Esophagus squamous epithelium (tissue), 5 donors: ENCODE measurements at places on chromosomes 11 and 22.

DNA sequence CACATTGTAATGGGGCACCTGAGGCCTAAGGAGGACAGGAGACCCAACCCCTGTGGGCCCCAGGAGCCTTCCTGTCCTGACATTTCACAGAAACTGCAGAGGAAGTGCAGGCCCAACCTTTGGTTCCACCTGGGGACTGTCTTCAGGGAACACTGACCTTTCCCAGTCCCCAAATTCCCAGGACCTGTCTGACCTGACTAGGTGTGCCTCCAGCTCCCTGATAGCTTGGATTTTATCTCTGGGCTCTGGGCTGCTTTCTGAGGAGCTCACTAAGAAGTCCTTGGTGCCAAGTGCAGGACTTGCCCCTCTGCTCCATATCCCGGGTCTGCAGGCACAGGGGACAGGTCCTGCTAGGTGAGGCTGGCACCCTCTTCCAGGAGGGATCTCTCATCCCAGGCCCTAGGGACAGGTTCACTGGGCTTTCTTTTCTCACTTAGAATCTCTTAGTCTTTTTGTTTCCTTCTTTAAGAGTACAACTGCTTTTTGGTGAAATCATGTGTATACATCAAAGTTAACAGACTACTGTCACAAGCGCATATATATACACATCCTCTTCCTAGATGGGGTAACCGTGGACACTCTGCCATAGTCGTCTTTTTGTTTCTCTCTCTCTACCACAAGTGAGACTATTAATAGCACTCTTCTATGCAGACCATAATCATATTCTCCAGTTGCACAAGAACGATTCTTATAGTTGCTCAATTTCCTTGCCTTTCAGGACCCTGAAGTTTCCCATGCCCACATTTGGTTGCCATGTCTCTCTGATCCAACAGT is 72.0 kb upstream of the IGLL5 start:
- DNase-seq: no peak

DNA sequence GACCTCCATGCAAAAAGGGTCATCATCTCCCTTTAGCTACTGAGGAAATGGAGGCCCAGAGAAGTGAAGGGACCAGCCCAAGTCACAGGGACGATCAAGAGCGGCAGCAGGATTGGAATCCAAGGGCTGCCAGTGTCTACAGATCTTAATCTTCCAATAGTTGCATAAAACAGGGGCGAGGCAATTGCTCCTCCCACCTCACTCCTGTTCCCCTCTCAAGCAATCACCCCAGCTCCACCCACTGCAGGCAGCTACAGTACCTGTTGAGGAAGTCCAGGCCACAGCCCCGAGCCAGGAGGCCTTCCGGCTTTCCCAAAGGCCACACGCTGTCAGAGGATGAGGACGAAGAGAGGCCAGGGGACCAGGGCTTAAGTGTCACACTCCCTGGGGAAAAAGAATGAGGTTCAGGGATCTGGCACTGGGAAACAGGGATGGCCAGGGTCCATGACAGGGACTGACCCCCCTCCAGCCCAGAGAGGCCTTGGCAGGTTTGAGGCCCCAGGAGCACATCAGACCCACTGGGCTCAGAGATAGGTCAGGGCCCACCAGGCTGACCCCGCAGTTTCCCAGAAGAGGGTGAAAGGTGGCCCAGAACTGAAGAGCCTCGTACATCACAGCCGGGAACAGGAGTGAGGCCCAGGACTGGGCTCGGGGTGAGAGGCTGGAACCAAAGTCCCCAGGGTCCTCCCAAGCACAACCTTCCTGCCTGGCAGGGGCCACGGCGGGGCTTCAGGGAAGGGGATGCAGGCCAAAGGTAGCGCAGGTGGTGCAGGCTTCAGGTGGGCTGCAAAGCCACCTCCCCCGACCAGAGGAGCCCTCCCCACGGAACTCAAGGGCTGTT is 16.4 kb upstream of the MFNG start:
- no peak for DNase-seq

DNA sequence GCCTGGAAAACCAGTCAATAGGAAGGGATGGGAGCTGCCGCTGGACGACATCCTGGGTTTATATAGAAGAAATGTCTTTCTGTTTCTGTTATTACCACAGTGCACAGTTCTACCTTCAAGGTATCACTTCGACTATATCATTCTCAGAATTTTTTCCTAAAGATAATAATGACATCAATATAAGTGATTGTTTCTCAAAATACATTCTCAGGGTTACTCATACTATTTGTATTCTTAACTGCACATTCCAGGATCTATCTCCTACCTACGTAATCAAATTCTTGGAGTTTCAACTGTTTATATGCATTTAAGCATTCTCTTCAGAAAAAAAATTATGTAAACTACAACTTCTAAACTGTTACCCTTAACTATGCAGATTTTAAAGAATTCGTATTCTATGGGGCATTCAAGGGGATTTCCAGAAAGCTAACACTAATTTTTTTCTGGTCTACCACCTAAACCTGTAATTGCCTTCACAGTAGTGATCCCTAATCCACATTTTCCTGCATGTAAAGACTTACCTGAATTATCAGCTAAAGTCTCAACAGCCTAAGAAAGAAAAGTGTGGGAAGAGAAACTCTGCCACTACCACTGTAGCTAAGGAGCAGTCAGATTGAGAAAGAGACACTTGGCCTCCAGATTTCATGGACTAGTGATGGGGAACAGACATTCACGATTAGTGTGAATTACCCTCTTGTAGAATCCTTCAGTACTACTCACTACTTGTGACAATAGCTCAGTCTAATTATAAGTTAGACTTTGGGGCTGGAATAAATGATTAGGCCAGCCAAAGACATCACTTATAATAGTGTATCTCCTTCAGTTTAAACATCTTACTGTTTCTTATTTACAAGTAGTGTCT is at the start of gene OR51B5:
TSS of gene OR51B5 (minus strand) at position 51 of the 862 bp plus-strand sequence. CDS start at position 51, 0 bp downstream.
- DNase-seq: no peak

GRCh38 chr11:116657842-116658825 is 114.7 kb downstream of the BUD13 start:
- DNase-seq: no peak

DNA sequence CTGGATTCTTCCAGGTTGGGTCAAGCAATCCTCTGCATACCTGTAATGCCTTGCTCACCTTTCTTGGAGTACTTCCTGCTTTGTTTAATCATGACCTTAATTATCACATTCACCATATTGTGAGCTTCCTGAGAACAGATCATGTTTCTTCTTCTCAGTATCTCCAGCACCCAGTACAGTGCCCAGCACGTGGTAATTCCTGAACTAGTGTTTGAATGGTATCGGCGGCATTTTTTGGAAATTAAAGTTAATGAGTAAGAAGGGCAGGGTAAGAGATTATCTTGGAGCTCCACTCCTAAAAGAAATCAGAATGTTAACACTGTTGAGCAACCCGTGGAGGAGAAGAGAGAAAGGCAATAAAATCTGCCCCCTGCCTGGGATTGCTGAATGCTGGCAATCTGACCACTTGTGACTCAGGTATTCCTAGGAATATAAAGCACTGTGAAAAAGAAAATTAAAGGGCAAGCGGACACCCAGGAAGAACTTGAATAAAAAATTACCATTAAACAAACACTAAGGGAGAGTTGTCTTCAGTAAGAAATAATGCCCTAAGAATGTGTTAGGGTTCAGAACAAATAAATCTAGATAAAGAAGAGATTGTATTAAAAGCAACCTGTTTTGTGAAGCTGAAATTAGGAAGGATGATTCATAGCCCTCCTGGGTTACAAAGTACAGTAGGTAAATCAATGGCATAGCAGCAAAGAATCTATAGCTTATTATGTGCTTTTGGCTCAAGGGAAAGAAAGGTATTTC is 92.9 kb downstream of the PDHX start:
- no peak for DNase-seq

- no peak for DNase-seq
Measured at GRCh38 chr11:108340973-108341372, 118.1 kb downstream of the ATM start.

- no peak for DNase-seq
Measured at GRCh38 chr11:23897453-23898286, 599.2 kb upstream of the LUZP2 start.

- DNase-seq: no peak
Measured at GRCh38 chr11:102489186-102490145, 36.9 kb upstream of the TMEM123 start.

DNA sequence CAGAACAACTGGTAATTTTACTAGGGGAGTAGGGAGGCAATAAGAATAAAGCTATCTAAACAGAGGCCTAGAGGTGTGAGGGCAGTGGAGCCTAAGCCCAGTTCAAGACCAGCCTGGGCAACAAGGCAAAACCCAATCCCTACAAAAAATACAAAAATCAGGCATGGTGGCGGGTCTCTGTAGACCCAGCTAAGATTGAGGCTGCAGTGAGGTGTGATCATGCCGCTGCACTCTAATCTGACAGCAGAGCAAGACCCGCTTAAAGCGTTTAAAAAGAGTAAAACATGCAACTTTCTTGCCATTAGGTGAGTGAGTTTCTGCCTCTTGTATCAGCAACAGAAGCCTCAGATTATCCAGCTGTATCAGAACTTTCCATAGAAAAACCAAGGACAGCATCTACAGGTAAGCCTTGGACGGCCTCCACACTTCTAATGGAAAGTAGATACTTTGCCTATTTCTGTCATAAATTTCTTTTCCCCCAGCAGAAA is 12.1 kb downstream of the TAF1D start:
- DNase-seq: no peak

DNA sequence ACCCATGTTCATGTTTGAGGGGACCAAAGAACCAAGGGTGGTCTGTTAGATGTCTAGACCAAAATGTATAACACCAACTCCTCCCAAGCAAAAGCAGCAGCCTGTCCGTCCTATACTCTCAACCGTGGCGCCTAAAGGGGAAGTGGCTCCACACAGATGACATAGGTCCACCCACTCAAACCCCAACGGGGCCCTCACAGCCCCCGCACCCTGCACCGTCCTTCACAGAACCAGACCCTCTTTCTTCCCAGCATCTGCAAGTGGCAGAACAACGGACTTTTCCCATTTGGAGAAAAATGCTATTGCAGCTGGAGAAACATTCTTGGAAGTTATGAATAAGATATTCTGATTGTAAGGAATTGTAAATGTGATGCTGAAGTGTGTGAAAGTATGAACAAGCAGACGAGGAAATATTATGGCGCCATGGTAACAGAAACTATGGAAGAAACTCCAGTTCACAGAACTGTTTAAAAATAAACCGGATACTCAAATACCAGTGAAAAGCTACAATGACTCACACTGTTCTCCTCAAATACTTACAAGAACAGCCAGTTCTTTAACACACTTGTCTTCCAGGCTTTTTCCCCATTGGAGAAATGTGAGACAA is 76.5 kb upstream of the ARFGAP3 start:
- DNase-seq: no peak

GRCh38 chr11:121894581-121894980 is 221.4 kb downstream of the BLID start:
- DNase-seq: no peak

- DNase-seq: no peak
Measured at GRCh38 chr11:13271060-13271693, 6.4 kb upstream of the BMAL1 start.

DNA sequence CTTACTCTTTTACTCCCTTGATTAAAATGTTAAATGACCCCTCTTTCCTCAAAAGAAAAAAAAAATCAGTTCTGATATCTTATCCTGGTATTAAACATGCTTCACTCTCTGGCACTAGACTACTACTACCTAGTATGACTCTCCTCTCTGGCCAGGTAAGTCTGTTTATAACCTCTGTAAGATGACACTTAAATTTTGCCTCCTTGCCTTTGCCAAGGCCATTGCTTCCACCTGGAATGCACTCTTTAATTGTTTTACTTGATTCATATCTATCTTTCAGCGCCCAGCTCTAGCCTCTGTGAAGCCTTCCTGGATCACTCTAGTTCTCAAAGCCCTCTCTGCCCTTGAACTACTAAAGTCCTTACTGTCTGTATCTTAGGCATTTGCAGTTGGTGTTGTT is 170.4 kb downstream of the ETS1 start:
- no peak for DNase-seq

DNA sequence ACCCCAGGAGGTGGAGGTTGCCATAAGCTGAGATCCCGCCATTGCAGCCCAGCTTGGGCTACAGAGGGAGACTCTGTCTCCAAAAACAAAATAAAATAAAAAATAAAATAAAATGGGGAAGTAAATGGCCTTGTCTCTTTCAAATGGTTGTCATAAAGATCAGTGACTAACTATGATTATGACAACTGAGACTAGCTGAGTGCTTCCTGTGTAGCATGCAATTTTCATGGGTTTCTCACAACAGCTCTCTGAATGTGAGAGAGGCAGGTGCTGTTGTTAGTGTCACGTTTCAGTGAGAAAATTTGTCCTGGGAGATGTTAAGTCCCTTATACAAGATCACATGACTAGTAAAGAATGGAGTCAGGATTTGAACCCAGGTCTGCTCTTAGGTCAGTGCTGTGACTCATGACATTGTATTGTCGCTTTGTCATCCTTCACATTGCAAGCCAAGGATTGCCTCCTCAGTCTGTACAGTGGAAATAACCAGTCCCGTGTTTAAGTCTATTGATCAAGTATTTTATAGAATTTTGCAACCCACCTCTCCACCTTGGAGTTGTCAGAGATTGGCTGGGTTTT is 163.3 kb upstream of the CCDC90B start:
- DNase-seq: no peak

DNA sequence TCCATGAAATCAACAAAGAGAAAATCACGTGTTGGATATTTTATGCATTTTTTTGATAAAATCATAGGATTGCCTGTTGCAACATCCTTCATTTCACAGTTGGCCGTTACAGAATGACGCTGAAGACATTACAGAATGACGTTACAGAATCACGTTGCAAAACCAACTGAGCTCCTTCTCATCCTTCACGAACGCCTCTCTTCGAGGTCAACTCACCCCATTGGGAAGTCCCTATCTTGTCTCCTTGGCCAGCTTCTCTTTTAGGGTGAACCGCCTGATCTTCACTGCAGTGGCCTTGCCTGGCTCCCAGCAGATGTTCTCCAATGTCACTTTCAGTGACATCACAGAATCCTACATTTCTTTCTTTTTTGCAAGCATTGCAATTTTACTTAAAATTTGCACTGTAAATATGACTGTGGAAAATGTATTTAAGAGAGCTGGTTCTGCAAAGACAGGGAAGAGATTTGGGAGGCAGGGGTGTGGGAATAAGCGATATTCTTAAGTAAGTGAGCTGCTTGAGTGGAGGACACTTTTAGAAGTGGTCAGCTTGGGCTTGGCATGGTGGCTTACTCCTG is 5.1 kb downstream of the KRTAP5-7 start:
- DNase-seq: no peak

DNA sequence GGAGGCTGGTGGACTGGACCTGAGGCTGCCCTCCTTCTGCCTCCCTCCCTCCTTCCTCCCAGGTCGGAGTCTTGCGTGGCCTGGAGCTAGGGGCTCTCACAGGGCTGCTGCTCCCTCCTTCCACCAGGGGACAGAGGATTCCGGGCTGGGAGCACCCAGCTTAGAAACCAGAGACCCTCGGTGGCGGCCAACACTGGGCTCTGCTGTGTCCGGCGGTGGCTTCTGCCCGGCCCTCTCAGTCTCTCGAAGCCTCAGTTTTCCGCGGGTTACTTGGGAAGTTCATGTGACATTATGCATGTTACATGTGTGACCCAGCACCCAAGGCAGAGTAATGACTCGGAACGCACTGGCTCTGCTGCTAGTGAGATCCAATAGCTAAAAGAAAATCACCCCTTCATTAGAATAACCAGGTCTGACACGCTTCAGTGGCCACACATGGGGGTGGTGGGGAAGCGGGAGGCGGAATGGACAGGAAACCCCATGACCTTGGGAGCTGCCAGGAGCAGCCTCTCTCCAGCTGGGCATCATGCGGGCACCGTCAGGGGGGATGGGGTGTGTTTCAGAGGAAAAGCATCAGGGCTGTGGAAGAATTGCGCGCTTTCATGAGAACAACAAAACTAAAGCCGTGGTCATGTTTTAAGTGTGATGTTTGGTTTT is 5.9 kb upstream of the MRGPRG start:
- no peak for DNase-seq
